ENCODE measurements at places on chromosomes 6 and 20. TPM values are rescaled to one million over a fixed set of nuclear protein-coding genes. Genes with fewer than 3 reads are reported as not detected.
A peak's percentile ranks its signal among the peaks of the same experiment; 100 is the strongest.

Gene VWA7
- 2.9 TPM for polyA plus RNA-seq

Gene SLC12A5
- polyA plus RNA-seq, result 0.52 TPM

Gene PKIB
- polyA plus RNA-seq, result 0.71 TPM

Gene EYS
- 0.47 TPM for polyA plus RNA-seq

Gene FUCA2
- polyA plus RNA-seq, result 23.7 TPM

GRCh38 chr6:39209911-39210310 is 19.4 kb downstream of the KCNK5 start:
- no peak for DNase-seq

- peak; percentile 41 for DNase-seq
Measured at GRCh38 chr6:134908906-134909516, 40.9 kb downstream of the ALDH8A1 start.

DNA sequence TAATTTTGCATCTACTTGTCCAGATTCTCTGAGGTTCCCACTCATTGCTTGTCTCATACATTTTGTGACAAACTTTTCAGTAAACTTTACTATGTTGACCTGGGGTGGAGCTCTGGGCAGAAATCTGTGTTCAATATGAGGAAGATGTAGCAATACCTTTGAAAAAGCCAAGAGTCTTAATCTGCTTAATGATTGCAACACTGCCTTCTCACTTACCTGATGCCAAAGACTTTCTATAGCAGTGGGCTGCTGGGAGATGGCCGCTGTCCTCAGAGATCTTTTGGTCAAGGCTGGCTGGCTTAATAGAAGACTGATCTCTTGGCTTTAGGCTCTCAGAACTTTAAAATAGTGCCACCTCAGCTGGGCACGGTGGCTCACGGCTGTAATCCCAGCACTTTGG is 70.1 kb upstream of the RBM24 start:
- no peak for DNase-seq

DNA sequence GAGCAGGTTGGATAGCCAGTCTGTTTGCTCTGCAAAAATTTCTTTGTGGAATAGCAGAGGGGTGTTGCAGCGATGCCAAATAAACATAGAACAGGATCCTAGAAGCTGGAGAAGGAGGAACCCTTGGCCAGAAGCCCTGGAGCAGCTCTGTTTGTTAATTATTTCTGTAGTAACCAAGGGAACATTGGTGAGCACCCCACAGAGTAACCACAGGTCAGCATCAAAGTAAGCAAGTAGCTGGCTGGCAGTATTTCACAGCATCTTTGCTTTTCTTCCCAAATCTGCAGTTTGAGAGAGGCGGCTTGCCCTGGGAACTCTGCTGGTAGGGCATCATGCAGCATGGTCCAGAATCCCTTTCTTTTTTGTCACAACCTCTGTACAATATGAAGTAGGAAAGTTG is 12.7 kb upstream of the APMAP start:
- DNase-seq, result no peak

- DNase-seq, result no peak
Measured at GRCh38 chr6:25899123-25899522, 25.1 kb upstream of the SLC17A3 start.

DNA sequence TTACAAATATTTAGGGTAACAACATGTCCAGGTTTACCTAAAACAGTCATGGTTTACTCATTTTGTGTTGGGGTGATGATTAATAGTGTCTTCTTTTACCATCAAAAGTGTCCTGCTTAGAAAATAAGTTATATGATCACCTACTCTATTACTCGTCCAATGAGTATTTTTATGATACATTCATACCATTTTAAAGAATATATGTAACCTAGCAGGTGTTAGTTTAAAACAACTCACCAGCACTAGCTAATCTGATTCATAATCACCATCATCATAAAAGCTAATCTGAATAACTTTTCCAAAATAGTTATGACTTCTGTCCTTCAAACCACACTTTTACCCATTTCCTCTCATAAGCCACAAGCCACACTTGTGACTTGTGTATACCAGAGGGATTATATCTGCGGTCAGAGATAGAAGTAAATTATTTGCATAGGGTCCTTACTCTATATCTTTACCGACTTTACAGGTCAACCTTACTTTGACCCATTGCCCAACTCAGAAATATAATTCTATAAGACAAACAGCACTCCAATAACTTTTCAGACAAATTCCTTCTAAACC is 33.3 kb upstream of the NRN1 start:
- no peak for DNase-seq

DNA sequence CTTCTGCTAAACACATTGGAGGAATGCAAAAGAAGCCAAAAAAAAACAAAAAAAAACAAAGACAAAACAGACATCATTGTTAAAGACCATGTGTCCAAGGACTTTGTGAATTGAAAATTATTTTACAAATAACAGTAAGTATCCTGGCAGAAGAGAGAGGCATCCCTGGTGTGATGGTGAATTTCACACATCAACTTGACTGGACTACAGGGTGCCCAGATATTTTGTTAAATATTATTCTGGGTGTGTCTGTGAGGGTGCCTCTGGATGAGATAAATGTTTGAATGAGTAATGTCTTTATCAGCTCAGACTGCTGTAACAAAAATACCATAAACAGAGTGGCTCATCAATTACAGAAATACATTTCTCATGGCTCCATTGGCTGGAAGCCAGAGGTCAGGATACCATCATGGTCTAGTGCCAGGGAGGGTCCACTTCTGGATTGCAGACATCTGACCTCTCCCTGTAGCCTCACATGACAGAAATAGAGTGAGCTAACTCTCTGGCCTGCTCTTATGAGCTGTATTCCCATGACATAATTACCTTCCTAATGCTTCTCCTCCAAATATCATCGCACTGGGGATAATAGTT is 12.2 kb upstream of the C6orf118 start:
- no peak for DNase-seq

DNA sequence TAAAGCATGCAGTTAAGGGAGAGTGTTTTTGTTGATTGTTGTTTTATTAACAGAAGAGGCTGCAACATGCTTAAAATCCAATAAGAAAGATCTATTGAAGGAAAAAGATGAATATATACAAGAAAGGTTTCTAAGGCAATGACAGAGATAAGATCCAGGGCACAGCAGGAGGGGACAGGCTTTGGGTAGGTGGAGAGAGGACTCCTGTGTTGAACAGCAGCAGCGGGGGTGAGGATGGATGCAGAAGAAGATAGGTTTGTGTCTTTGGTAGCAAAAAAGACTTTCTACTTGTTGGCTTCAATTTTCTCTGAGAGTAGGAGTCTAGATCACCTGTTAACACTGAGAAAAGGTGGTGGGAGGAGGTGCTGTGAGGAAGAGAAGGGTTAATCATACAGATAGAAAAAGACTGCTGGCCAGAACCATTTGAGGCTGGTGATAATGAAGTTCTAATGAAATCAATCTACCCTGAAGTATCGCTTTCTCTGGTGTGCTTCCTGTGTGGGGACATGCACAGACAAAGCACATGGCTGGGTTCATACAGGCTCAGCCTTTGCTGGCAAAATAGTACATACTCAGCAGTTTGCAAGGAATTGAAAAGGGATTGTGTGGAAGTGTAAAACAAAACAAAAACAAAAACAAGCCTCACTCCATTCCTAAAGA is 17.2 kb upstream of the DST start:
- DNase-seq, result no peak

GRCh38 chr20:63692436-63693082 is 3.9 kb upstream of the TNFRSF6B start:
- no peak for DNase-seq

DNA sequence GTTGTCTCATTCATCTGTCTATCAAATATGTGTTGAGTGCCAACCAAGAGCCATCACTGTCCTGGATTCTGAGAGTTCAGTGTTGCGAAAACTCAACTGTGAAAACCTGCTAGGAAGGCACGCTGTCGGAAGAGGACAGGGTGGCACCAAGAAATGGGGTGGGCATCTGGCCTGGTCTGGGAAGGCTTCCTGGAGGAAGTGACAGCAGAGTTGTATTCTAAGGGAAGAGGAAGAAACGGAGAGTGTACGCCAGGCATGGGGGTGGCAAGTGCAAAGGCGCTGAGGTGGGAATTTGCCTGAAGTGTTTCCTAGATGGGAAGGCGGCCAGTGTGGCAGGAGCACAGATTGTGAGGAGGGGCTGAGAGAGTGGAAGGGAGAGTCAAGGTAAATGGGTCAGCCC is 91.2 kb downstream of the ANKRD60 start:
- DNase-seq, result no peak

DNA sequence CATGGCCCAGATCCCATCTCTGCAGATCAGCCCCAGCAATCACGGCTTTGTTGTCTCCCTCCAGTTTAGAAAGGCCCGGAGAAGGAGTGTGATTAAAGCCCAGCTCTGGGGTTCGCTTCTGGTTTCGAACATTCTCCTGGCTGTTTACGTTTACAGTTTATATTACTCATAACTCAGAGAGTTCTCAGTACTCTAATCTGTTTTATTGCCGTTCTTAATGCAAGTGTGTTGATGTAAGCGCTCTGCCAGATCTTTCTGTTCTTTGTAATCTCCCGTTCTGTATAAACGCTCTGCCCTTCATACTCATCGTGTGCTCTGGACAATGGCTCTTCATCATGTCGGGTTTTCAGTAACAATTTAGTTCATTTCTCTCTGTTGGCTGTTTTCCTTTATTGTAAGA is 118.0 kb upstream of the PRND start:
- DNase-seq, result no peak

All from forelimb muscle (tissue), 1 donor.